Neural progenitor cell (in vitro differentiated cells): ENCODE measurements at places on chromosomes 12 and 14. TPM values are rescaled to one million over a fixed set of nuclear protein-coding genes. Genes with fewer than 3 reads are reported as not detected.

SYCP3 gene
- 0.03 and 0.04 TPM in 2 replicates for total RNA-seq

SDR9C7 gene
- total RNA-seq: 0.28 and 0.32 TPM in 2 replicates

GRCh38 chr14:46279776-46280175 lies 371.8 kb downstream of the RPL10L start:
- no peaks in the 10 kb centered on the region for H3K4me1 ChIP-seq
- H3K4me3 ChIP-seq: no peak overlapping the region
- H3K27me3 ChIP-seq: no peaks in the 10 kb centered on the region

TAS2R20 gene
- 6.4 and 7.4 TPM in 2 replicates for total RNA-seq

SLCO1A2 gene
- total RNA-seq: 16.2 and 23.9 TPM in 2 replicates

CD27 gene
- total RNA-seq: 0.43 TPM in 1 of 2 replicates, not detected in the other

DNA sequence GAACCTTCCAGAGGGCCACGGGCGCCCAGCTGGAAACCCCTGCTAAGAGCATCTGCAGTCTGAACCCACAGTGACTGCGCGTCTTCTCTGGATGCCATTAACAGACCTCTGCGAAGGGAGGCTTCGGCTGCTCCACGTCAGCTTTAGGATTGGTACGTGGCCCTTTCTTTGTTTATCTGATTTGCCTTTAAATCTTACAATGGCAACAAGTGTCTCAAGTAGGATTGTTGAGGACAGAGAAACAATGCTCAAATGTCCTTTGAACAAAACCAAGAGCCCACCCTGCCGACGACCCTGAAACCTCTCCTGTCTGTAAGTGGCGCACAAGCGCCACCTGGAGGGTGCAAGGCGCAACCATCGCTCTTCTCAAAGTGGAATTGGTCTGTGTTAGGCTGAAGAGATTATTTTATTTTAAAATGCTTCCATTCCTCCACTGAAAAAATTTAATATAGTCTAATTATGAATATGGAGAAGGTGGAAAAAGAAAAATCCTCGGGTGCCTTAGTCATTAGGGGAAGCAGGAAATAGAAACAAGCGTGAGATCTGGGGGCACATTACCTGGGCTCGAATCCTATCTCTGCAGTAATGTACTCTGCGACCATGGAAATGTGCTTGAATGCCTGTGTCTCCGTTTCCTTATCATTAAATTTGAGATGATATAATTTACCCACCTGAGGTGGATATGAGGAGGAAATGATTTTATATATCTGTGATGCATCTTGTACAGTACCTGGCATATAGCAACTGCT lies 82.6 kb upstream of the PTPRB start:
- no peaks in the 10 kb centered on the region for H3K36me3 ChIP-seq
- H3K4me1 ChIP-seq: no peaks in the 10 kb centered on the region
- H3K4me3 ChIP-seq: peak overlapping the region; percentile 21
- no peaks in the 10 kb centered on the region for H3K27me3 ChIP-seq

DNA sequence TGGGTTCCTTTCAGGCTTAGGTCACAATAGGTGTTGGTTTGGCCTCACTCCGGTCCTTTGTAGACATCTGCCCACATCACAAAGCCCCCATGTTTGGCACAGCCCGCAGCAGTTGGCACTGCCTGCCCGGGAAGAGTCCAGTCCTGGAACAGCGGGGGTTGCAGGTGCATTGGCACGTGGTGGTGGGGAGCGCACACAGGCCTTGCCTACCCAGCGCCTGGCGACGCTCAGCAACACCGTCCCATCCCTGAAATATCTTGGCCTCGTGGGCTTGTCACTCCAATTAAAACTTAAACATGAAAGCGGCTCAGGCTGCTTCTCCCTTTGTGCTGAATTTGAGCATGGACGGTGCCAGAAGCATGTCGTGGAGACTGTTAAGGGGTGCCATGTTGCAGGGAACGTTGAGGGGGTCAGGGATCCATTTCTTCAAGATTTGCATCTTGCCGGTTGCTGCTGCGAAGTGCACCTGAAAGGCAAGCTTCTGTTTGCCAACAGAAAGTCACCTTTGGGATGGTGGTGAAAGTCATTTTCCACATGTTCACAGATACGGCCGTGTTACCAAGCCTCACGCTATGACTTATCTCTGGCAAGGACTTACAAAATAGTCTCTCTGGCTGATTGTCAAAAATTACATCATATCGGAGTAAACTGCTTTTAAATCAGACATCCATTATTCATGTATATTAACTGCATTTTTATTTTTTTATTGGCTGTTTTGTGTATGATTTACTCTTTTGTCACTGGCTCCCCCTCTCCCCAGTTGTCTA lies 91.5 kb downstream of the FBXW8 start:
- peak overlapping the region; percentile 29 for H3K27ac ChIP-seq
- DNase-seq: no peak
- H3K27me3 ChIP-seq: no peaks in the 10 kb centered on the region
- H3K36me3 ChIP-seq: no peaks in the 10 kb centered on the region
- H3K4me1 ChIP-seq: peaks cover 10% of the 10 kb centered on the region
- no peak overlapping the region for H3K4me3 ChIP-seq

FZD10 gene
- total RNA-seq: 0.11 and 0.81 TPM in 2 replicates

DNA sequence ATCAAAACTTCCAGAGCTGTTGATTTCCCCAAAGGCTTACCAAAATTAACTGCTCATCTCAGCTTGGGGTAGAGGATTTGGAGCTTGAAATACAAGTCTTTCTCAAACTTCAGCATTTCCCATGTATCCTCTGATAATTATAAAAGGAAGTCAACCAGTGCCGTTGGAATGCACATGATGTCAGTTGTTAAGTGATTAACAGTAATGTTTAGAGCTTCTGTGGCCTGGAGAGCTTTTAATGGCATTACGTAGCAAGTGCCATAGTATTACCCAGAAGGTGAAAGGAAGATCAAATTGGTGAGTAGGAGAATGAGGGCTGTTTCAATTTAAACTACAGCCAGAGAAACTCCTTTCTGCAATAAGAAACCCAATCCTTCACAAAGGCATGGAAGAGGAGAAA lies 62.5 kb upstream of the PTPRR start:
- no peaks in the 10 kb centered on the region for H3K36me3 ChIP-seq
- H3K4me1 ChIP-seq: peaks cover 24% of the 10 kb centered on the region
- peak; percentile 4 for DNase-seq
- no peak overlapping the region for H3K4me3 ChIP-seq
- H3K27ac ChIP-seq: peak overlapping the region; percentile 94

GRCh38 chr12:111685322-111685810 lies 390 bp downstream of the BRAP start:
- peaks cover 7% of the 10 kb centered on the region for H3K36me3 ChIP-seq
- no peaks in the 10 kb centered on the region for H3K4me1 ChIP-seq
- H3K27me3 ChIP-seq: no peaks in the 10 kb centered on the region
- peak overlapping the region; percentile 50 for H3K27ac ChIP-seq

DNA sequence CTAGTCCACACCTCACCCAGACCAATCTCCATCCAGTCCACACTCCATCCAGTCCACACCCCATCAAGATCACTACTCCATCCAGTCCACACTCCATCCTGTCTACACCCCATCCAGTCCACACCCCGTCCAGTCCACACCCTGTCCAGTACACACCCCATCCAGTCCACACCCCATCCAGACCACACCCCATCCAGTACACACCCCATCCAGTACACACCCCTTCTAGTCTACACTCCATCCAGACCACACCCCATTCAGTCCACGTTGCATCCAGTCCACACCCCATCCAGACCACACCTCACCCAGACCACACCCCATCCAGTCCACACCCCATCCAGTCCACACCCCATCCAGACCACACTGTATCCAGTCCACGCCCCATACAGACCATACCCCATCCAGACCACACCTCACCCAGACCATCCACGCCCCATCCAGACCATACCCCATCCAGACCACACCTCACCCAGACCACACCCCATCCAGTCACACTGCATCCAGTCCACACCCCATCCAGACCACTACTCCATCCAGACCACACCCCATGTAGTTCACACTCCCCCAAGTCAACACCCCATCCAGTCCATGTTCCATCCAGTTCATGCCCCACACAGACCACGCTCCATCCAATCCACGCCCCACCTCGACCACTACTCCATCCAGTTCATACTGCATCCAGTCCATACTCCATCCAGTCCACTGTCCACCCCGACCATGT lies 116.6 kb upstream of the RTL1 start:
- H3K4me3 ChIP-seq: no peak overlapping the region
- no peak overlapping the region for H3K27ac ChIP-seq
- no peaks in the 10 kb centered on the region for H3K4me1 ChIP-seq

DNA sequence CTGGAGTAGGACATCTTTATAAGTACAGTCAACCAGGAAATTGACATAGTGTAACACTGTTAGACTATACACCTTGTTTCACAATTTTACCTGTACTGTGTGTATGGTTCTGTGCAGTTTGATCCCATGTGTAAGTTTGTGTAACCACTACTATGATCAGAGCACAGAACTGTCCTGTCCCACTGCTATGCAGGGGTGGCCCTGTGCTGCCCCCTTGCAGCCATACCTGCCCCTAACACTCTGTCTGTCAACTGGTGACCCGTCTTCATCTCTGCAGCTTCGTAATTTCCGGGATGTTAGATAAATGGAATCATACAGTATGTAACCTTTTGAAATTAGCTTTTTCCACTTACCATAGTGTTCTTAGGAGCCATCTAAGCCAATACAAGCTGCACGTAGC lies 58.7 kb upstream of the RD3L start:
- no peak overlapping the region for H3K4me3 ChIP-seq
- H3K27ac ChIP-seq: no peak overlapping the region
- H3K36me3 ChIP-seq: no peaks in the 10 kb centered on the region
- no peaks in the 10 kb centered on the region for H3K27me3 ChIP-seq

NOC4L gene
- 3.5 and 12.1 TPM in 2 replicates for total RNA-seq

SIX1 gene
- total RNA-seq: 0.28 TPM in 1 of 2 replicates, not detected in the other

TRPV4 gene
- 0.56 and 2.8 TPM in 2 replicates for total RNA-seq

GRCh38 chr12:108129017-108129812 lies at the start of gene WSCD2:
Gene WSCD2, plus strand, starts transcription at chr12:108129288. Its CDS starts 66,545 bp downstream, at chr12:108195833.
- peaks cover 7% of the 10 kb centered on the region for H3K4me1 ChIP-seq
- DNase-seq: peak; percentile 96
- no peaks in the 10 kb centered on the region for H3K36me3 ChIP-seq

DNA sequence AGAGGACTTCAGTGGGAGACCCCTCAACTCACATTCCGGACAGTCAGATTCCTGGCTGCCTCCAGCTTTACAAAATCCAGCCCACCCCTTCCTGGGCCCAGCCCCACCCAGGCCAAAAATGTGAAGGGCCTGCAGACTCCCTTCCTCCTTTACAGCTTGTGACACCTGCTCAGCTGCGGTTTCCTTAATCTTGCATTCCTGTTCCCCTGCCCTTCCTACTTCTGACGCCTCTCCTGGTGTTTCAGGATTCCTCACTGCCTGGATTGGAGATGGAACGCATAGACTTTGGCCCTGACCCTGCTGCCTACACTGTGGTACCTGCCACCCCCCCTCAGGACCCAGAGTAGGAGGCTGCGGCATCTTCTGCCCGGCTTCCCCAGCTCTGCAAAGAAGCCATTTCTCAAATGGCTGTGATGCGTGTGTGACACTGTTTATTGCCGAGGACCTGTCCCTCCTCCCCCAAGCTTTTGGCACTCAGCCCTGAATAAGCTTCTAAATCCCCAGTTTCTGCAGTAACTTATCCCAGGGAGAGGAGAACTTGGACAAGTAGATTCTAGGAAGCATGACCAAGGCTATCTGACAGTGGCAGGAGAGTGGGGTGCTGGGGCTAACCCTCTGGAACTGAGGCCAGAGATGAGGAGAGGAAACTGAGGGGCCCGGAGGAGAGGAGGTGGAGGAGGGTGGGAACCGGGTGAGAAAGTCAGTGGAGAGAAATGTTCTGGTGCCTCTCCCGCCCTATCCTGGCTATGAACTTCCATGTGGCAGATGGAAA lies 24.9 kb upstream of the BCDIN3D start:
- H3K4me1 ChIP-seq: no peaks in the 10 kb centered on the region
- H3K4me3 ChIP-seq: no peak overlapping the region
- DNase-seq: no peak
- H3K27me3 ChIP-seq: no peaks in the 10 kb centered on the region
- no peak overlapping the region for H3K27ac ChIP-seq

- H3K36me3 ChIP-seq: no peaks in the 10 kb centered on the region
- no peak for DNase-seq
- no peaks in the 10 kb centered on the region for H3K4me1 ChIP-seq
These were observed 240.5 kb downstream of the ADGRD1 start for GRCh38 chr12:131194166-131194565.

DNA sequence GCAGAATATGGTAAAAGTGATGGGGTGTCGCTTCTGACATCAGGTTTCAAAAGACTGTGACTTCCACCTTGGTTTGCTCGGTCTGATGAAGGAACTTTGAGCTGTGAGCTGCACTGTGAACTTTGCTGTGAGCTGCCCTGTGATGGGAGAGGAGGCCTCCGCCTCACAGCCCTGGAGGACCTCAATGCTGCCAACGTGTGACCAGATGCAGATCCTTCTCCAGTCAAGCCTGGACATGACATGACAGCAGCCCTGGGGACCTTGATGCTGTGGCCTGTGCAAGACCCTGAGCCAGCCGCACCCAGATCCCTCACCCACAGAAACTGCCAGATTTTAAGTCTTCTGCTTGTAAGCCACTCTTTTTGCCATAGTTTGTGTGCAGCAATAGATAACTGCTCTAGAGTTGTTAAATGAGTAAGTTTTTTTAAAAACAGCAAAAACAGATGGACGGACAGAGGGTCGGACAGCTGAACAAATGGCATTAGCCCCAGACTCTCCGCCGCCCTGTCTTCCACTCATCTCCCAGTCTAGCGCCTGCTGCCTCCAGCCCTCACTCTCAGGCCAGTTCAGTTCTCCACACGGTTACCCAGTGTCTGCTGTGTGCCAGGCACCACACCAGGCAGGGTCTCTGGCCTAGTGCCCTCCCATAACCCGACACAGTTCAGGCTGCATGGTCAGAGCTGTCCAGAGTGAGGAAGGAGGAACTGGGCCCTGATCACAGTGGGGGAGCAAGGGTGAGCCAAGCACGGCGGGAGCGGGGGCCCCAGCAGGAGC lies 13.1 kb upstream of the LRTM2 start:
- no peak overlapping the region for H3K27ac ChIP-seq
- H3K36me3 ChIP-seq: no peaks in the 10 kb centered on the region
- no peaks in the 10 kb centered on the region for H3K4me1 ChIP-seq

DNA sequence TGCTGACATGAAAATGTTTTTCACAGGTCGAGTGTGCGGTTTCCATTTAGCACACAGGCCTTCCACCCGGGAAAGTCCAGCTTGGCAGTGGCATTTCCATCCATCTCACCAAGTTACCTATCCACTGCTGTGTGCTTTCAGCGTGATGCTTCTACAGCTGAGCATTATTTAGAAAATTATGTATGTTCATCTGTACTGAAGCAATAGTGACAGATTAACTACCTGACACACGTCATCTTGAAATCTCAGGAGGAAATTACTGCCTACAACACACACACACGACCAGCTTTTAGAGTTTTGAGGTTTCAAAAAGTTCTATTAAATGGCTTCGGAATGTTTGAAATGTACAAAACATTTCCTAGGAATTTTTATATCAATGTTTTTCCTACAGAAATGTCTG lies 39.4 kb downstream of the IFNG-AS1 start:
- no peaks in the 10 kb centered on the region for H3K4me1 ChIP-seq
- no peaks in the 10 kb centered on the region for H3K36me3 ChIP-seq

- H3K4me1 ChIP-seq: peaks cover 7% of the 10 kb centered on the region
- no peaks in the 10 kb centered on the region for H3K36me3 ChIP-seq
- no peak overlapping the region for H3K4me3 ChIP-seq
- H3K27ac ChIP-seq: no peak overlapping the region
- H3K27me3 ChIP-seq: peaks cover 5% of the 10 kb centered on the region
- DNase-seq: no peak
These were observed 116.6 kb downstream of the TSPAN9 start for GRCh38 chr12:3193755-3194154.
